A549 treated with DMSO at 1 μM for 4 hours (cell line): ENCODE measurements at places on chromosomes 12 and 14. TPM values are rescaled to one million over a fixed set of nuclear protein-coding genes. Genes with fewer than 3 reads are reported as not detected.

RGS6 gene
- not detected in 5 replicates for total RNA-seq

NKX2-8 gene
- 1.0 to 3.1 TPM (median 2.8 TPM) in 5 replicates for total RNA-seq

SERPINA10 gene
- total RNA-seq, result 0.06 TPM in 1 of 5 replicates, not detected in the others

CLEC6A gene
- total RNA-seq, result not detected in 5 replicates

ADGRD1 gene
- total RNA-seq, result 0.25 to 0.71 TPM (median 0.36 TPM) in 5 replicates

LRRC43 gene
- total RNA-seq, result 0.10 to 0.18 TPM (median 0.15 TPM) in 3 of 5 replicates, not detected in the others

RAB15 gene
- 17.1 to 20.0 TPM (median 18.4 TPM) in 5 replicates for total RNA-seq

KRR1 gene
- 62.1 to 80.9 TPM (median 71.1 TPM) in 5 replicates for total RNA-seq

PZP gene
- total RNA-seq, result not detected in 5 replicates

GPD1 gene
- total RNA-seq, result 0.10 to 0.39 TPM (median 0.20 TPM) in 5 replicates

SDSL gene
- 24.4 to 27.0 TPM (median 25.7 TPM) in 5 replicates for total RNA-seq

INHBC gene
- not detected in 5 replicates for total RNA-seq

CHST11 gene
- 33.1 to 42.0 TPM (median 36.1 TPM) in 5 replicates for total RNA-seq

TSPAN19 gene
- not detected in 5 replicates for total RNA-seq

TTC9 gene
- 1.7 to 2.6 TPM (median 2.0 TPM) in 5 replicates for total RNA-seq

MYO1A gene
- total RNA-seq, result 0.12 to 0.42 TPM (median 0.22 TPM) in 5 replicates

DPY19L2 gene
- 1.3 to 2.4 TPM (median 1.8 TPM) in 5 replicates for total RNA-seq

TMEM179 gene
- total RNA-seq, result 0.10 to 0.52 TPM (median 0.29 TPM) in 5 replicates

CEBPE gene
- total RNA-seq, result 0.05 to 0.06 TPM in 2 of 5 replicates, not detected in the others

NOS1 gene
- total RNA-seq, result 0.34 to 0.72 TPM (median 0.64 TPM) in 5 replicates

APOLD1 gene
- 0.19 to 0.67 TPM (median 0.26 TPM) in 5 replicates for total RNA-seq

TMEM106C gene
- 119 to 129 TPM (median 126 TPM) in 5 replicates for total RNA-seq

WIF1 gene
- not detected in 5 replicates for total RNA-seq

WNT1 gene
- 0.08 TPM in 1 of 5 replicates, not detected in the others for total RNA-seq

RFLNA gene
- total RNA-seq, result not detected in 5 replicates

SIX4 gene
- 2.5 to 4.6 TPM (median 3.9 TPM) in 5 replicates for total RNA-seq

FAM181A gene
- not detected in 5 replicates for total RNA-seq

PDE3A gene
- 2.9 to 5.6 TPM (median 5.0 TPM) in 5 replicates for total RNA-seq

HSPB8 gene
- 13.0 to 21.8 TPM (median 15.1 TPM) in 5 replicates for total RNA-seq

RPS6KL1 gene
- total RNA-seq, result 0.33 to 0.92 TPM (median 0.52 TPM) in 5 replicates

ARHGEF40 gene
- total RNA-seq, result 10.3 to 13.8 TPM (median 12.3 TPM) in 5 replicates

CGRRF1 gene
- 17.2 to 23.2 TPM (median 23.0 TPM) in 5 replicates for total RNA-seq

PTGER2 gene
- total RNA-seq, result 1.2 to 2.1 TPM (median 1.7 TPM) in 5 replicates

C12orf50 gene
- total RNA-seq, result 0.07 to 0.10 TPM (median 0.08 TPM) in 4 of 5 replicates, not detected in the other

CCDC177 gene
- total RNA-seq, result 0.02 TPM in 1 of 5 replicates, not detected in the others

NTF3 gene
- not detected in 5 replicates for total RNA-seq

PROX2 gene
- not detected in 5 replicates for total RNA-seq

KSR2 gene
- total RNA-seq, result 0.78 to 0.84 TPM (median 0.80 TPM) in 5 replicates

USP5 gene
- 77.5 to 93.5 TPM (median 87.6 TPM) in 5 replicates for total RNA-seq

PRIMA1 gene
- total RNA-seq, result 0.26 to 0.40 TPM (median 0.38 TPM) in 5 replicates

TAS2R20 gene
- 0.10 to 0.12 TPM (median 0.11 TPM) in 3 of 5 replicates, not detected in the others for total RNA-seq

ULK1 gene
- total RNA-seq, result 35.1 to 55.6 TPM (median 46.5 TPM) in 5 replicates

HNF1A gene
- 4.4 to 6.4 TPM (median 5.9 TPM) in 5 replicates for total RNA-seq

SLCO1B1 gene
- total RNA-seq, result 0.33 to 0.49 TPM (median 0.38 TPM) in 5 replicates

PYGL gene
- 107 to 146 TPM (median 133 TPM) in 5 replicates for total RNA-seq

RERGL gene
- total RNA-seq, result not detected in 5 replicates

ITGB7 gene
- total RNA-seq, result 0.26 to 0.47 TPM (median 0.31 TPM) in 5 replicates
